ENCODE measurements at places on chromosomes 4 and X.

DNA sequence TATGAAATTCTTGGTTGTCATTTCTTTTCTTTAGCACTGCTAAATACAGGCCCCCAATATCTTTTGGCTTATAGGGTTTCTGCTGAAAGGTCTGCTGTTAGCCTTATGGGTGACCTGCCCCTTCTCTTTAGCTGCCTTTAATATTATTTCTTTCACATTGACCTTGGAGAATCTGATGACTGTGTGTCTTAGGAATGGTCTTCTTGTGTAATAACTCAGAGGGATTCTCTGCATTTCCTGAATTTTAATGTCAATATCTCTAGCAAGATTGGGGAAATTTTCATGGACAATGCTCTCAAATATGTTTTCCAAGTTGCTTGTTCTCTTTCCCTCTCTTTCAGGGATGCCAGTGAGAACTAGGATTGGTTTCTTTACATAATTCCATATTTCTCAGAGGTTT is 292.4 kb downstream of the SLC7A11 start:
- no peak for DNase-seq

DNA sequence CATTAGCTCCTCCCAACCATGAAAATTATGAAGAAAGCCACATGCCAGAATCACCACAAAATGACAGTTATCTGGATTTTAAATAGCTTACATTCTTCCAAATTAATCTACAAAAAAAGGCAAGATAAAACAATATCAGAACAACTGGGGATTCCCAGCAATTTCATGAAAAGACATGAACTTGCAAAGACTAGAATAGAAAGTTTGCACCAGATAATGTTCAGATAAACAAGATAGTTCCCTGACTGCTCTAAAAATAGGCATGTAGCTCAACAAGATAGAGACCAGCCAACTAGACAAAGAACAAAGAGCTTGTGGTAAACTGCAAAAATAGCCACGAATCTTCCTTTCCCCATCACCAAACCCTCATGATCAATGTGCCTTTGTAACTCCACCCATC is 30.3 kb upstream of the DDX53 start:
- no peak for DNase-seq

- no peak for DNase-seq
Measured at GRCh38 chrX:132491191-132491590, 2.4 kb upstream of the MBNL3 start.

- DNase-seq: peak; percentile 79
Measured at GRCh38 chrX:48938721-48939425, 18.5 kb downstream of the OTUD5 start.

DNA sequence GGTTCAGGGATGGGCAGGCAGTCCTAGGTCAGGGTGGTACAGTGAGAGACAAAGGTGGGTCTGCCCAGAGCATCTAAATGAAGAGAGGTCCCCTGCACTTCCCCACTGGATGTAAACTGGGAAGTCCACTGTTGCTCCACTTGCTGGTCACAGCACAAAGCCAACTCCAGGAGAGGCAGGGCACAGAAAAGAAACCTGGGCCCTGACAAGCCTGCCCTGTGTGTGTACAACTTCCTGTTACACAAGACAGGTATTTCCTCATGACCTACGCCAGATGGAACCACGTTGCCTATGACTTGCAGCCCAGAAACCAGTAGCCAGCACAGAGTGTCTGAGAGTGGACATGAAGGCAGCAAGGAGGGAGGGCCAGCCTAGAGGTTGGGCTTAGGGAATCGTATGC is 161.8 kb downstream of the SH3KBP1 start:
- no peak for DNase-seq

- DNase-seq: peak; percentile 36
Measured at GRCh38 chr4:121307445-121308327, 73.1 kb downstream of the QRFPR start.

- DNase-seq: no peak
Measured at GRCh38 chr4:115687052-115687755, 573.8 kb upstream of the NDST4 start.

- DNase-seq: no peak
Measured at GRCh38 chrX:65407157-65407626, 127.4 kb downstream of the LAS1L start.

GRCh38 chr4:1251773-1252066 is 2.8 kb upstream of the CTBP1 start:
- DNase-seq: peak; percentile 25

- no peak for DNase-seq
Measured at GRCh38 chr4:160247091-160247656, 1144.3 kb downstream of the RAPGEF2 start.

DNA sequence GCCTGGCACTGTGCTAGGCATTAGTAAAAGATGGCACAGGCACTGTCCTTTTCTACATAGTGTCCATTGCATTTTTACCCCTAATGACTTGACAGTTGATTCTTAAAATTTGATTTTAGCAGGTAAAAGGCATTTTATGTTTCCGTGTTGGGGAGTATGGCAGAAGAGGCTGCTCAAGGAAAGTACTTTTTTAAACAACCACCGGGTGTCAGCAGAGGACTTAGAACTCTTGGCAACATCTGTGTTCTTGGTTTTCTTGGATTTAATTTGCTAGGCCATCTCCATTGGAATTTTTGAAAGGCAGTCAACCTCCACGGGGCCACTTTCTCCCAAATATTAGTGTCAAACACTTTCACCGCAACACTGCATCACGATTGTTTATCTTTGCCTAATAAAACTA is 102.9 kb downstream of the TSPAN7 start:
- DNase-seq: no peak

DNA sequence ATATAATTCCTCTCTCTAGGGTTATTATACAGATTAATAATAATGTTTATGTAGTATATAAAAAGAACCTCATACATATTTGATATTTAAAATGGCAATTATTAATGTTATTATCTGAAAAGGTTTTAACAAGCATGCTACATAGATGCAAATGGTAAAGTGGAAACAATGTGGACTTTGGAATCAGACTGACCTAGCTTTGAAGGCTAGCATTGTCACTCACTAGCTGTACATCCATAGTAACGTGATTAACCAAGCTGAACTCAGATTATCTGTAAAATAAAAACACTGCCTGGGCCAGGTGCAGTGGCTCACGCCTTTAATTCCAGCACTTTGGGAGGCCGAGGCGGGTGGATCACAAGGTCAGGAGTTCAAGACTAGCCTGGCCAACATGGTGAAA is 233.7 kb upstream of the SPRY1 start:
- no peak for DNase-seq

- DNase-seq: no peak
Measured at GRCh38 chr4:51931461-51931860, 88.5 kb downstream of the DCUN1D4 start.

- DNase-seq: no peak
Measured at GRCh38 chr4:85644061-85644460, 169.1 kb downstream of the ARHGAP24 start.

- DNase-seq: no peak
Measured at GRCh38 chr4:108943976-108944591, 181.2 kb upstream of the ETNPPL start.

- no peak for DNase-seq
Measured at GRCh38 chr4:136741468-136741867, 790.8 kb downstream of the PCDH18 start.

DNA sequence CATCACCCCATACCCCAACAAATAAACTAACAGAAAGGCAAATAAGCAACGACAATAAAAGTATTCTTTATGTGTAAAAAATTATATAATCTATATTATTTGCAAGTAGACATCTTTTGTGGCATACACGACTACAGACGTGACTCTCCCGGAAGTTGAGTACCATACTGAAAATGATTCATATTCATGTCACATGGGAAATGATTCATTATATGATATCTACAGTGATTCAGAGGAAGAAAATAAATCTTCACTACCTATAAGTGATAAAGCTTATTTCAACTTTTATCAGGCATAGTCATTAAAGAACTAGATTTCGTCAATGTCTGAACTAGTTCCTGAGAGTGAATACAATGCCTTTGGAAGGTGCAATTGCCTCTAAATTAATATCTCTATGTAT is 4.6 kb upstream of the ANTXR2 start:
- no peak for DNase-seq

DNA sequence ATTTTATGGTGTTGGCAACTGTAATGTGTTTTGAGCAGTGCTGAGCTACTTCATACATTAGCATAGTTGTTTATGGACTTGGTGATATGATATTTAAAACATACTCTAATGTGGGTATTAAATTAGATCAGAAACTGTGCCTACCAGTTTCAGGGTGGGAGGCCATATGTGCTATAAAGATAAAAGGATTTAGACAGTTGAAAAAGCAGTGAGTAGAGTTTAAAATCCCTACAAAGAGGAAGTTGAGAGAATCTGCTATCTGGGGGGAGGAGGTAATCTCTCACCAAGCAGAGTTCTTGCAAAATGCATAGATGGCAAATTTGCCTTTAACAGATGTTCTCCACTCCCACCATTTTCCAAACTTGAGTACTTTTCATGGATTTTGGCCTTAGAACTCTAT is 154.5 kb downstream of the SPOCK3 start:
- no peak for DNase-seq

- DNase-seq: no peak
Measured at GRCh38 chrX:150616179-150616862, 47.9 kb downstream of the MTM1 start.

DNA sequence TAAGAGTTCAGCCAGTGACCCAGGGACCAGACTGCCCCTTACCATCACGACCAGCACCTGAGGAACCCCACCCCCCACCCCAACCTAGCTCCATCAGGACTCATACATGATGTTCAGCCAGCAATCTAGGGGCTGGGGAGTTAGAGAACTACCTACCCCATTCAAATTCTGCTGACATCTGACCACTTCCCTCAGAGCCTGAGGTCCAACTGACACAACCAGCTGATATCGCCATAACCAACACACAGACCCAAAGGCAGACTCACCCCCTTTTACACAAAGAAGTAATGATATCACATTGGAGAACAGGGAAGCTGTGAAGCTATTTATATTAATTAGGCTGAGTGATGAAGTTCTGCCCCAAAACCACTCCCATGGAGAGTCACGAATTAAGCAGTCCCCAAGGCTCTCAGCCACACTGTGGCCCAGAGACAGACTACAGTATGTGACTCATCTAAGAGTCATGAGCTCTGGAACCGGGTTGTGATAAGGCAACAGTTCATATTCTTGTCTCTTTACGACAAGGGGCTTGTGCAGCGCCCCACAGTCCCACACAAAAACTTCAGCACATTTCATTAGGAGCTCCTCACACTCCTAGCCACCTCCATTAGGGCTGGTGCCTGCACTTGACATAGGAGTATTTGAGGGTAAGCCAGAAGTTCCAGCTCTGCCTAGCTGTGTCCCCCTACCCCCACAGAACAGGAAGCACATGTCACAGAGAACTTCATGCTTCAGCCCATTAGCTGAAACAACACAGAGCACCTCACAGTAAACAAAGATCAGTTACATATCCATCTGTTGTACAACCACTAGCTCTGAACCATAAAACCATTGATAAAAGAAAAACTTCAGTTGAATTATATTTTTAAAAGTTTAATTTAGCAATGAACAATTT is 184.7 kb upstream of the ZCCHC13 start:
- no peak for DNase-seq

DNA sequence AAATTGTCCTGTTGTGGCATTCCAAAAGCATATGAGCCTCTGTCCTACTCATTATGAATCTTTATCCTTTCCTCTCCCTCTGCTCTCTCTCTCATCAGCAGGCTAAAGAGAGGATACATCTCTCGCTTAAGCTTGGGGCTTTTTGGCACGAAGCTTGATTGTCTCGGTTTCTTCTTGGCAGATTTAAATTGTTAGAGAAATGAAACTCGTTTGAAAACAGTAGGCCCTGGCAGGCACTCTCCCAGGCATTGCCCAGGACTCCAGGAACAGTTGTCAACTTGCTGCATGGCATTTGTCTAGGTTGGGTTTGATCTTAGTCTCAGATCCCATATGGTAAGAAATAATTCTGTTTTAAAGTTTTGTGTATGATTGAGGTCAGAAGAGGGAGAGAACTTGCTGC is 35.5 kb downstream of the NAA11 start:
- DNase-seq: no peak

GRCh38 chr4:3807822-3808496 is 41.8 kb downstream of the ADRA2C start:
- no peak for DNase-seq

DNA sequence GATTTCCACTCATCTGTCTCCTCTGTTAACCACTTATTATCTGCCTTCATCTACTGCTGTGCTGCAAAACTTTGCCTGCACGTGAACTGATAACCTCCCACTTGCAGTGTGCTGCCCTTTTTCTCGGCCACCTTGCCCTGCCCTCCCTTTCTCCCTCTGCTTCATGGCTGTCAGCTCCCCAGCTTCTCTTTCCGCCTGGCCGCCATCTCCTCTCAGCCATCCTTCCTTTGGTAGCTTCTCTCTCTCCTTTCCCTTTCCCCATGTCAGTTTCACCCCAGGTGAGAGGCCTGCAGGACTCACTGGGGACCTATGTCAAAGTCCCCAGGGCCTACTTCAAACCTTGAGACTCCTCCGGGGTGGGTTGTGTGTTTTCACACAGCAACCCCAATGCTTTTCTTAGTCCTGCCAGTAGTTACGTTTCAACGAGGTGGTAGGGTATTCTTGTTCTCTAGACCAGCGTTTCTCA is 6.6 kb downstream of the MSL3 start:
- DNase-seq: no peak

- DNase-seq: no peak
Measured at GRCh38 chrX:135416546-135416945, 5.2 kb upstream of the SMIM10L2A start.

DNA sequence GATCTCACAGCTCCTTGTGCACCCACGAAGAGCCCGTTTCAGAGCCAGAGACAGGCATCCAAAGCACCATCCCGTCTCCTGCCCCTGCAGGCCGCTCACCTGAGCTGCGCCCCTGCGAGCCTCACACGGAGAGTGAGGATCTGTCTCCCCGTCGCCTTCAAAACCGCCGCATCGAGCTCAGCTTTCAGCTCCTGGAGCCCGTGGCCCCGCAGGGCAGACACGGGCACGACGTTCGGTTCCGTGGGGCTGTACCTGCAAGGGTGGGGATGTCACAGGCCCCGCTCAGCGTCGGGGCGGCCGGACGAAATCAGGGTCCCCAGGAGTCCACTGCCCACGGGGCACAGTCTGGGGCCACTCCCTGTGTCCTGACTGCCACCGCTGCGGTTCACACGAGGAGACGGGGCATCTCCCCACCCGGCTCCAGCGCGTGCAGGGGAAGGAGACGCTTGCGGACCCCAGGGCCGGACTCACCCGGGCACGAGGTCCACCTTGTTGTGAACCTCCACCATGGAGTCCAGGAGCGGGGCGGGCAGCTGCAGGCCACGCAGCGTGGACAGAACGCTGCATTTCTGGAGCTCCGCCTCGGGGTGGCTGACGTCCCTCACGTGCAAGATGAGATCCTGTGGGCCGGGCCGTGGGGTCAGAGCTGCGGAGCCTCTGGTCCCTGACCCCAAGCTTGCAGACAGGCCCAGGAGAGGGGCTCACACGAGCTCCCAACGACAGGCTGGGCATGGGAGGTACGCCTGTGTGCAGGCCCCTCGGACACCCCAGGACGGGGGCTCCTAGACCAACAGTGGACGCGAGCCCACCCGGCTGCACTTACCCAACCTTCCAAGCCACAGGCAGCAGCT is 11.1 kb downstream of the GTPBP6 start:
- no peak for DNase-seq

GRCh38 chrX:111244235-111244750 is 26.0 kb downstream of the CAPN6 start:
- no peak for DNase-seq

- no peak for DNase-seq
Measured at GRCh38 chr4:7206911-7207567, 14.7 kb downstream of the SORCS2 start.
